ENCODE measurements at places on chromosomes 2 and 18.

GRCh38 chr2:7154656-7155055 is 237.4 kb downstream of the RNF144A start:
- DNase-seq = no peak

DNA sequence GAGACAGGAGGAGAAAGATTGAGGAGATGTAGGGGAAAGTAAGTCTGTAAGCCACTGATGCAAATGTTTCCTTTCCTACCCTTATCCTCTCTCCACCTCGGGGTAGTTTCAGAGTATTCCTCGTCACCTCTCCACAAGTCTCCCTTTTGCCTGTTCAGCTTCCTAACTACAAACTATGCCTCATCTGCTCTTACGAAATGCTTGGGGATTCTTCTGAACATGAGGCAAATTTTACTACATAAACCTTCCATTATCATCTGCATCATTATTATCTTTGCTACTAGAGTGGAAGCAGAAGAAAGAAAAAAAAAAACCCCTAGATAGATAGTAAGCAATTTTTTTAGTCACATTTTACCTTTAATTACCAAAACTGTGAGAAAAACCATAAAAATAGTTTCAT is 43.1 kb upstream of the CWC22 start:
- no peak for DNase-seq

DNA sequence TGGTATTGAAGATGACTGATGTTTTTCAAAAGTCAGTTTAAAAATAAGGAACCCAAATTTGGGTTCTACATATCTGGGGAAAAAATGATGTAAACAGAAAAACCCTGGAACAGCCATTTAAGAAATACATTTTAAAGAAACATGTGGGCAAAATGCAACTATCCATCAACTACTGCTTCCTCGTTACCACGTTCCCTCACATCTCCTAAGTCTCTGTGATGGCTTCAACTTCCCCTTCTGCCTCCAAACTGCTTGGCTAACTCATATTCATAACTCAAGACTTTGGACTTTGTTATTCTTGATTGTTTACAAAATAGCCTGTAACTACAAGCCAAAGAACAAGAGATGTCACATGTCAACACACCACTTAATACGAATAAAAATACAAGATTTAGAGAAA is 116.3 kb downstream of the DYM start:
- DNase-seq = no peak

- DNase-seq = no peak
These were observed 24.2 kb upstream of the EFEMP1 start for GRCh38 chr2:55947752-55948151.

GRCh38 chr18:26406854-26407517 is 141.4 kb downstream of the KCTD1 start:
- no peak for DNase-seq

DNA sequence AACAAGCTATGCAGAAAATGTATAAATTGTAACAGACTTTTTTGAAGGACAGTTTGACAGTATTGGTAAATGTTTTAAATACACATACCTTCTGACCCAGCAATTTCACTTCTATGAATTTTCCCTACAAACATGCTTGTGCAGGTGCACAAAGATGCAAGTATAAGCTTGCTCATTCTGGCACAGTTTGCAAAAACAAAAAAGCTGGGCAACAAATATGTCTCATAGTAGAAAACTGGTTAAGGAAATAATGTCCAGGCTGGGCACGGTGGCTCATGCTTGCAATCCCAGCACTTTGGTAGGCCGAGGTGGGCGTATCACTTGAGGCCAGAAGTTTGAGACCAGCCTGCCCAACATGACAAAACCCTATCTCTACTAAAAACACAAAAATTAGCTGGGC is 96.9 kb upstream of the NEDD4L start:
- no peak for DNase-seq

DNA sequence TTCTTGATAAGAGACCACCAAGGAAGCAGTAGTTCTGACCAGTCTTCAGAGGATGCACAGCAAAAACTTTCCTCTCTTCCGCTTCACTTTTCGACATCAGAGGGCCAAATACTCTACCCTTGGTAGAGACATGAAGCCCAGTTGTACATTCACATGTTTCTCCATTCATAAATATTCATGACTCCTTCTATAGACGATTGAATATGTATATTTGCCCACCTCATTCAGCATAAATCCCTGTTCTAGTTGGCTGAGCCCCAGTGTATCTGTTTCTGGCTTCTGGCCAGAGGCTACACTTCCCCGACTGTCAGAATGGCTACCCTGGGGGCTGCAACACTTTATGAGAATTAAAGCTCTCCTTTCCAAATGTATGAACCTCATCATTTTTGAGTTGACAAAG is 258.5 kb downstream of the ASXL3 start:
- no peak for DNase-seq

DNA sequence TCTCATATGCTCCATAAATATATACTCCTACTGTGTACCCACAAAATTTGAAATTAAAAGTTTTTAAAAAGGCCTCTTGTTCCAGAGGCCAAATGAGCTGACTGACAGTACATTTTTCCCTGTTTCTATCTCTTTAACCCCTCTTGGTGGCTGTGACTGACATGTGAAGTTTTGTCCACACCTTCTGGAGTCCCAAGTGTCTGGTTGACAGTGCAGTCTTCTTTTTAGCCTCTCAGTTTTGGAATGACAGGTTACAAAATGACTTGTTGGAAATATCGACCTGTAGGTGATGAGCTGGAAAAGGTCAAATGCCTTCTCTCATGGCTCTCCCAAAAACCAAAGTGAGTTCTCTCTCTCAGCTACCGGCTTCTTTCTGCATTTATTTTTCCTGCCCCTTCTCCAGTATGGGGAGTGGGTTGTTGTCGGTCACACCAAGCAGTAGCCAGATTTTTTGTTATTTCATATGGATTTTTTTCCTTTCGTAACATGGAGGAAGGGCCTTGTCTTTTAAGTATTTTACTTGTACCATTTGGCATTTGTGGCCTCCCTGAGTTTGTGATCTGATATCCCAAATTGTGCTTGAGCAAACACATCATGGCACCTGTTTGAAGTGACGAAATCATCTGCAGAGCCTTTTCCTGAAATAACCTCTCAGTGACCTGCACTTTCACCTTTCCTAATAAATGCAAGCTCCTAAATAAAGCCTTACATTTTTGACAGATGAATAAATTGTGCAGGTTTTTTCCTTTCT is 143.9 kb downstream of the ESCO1 start:
- DNase-seq = no peak

DNA sequence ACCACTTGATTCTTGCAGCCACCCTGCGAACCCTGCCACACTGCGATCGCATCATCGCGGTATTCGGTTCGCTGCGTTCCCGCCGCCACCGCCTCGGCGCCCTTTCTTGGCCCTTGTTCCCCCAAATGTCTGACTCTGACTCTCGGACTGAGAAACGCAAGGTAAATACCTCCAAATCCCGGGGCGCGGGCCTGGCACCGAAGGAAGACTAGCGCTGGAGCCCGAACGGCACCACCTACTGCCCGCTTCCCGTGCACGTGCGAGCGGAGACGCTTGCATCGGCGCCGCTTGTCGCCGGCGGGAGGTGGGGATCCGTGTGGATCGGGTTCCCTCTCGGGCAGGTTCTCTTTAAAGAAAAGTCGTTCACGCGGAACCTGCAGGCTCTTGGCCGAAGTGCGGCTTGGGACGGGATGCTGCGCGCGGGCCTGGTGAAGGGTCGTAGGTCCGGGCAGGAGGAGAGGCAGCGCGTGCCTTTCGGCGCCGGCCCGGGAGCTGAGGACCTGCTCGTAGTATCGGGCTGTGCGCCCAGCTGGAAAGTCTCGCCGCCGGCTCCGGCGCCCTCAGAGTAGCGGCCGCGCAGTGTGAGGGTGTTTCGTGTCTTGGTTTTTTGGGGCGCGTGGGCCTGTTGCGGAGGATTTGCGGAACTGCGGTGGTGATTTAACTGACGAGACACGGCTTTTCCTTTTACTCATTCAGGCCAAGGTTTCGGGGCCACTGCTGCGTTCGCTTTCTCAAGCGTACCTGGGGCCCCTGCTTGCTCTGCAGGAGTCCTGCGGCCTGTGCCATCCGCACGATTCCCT is 514 bp downstream of the BCL2L11 start:
- no peak for DNase-seq

GRCh38 chr2:220296174-220296573 is 668.7 kb downstream of the SLC4A3 start:
- no peak for DNase-seq

- DNase-seq = no peak
These were observed 9.5 kb downstream of the KCNK3 start for GRCh38 chr2:26702025-26702424.

- no peak for DNase-seq
These were observed 468.4 kb downstream of the SUCLG1 start for GRCh38 chr2:83990636-83991035.

- peak; percentile 11 for DNase-seq
These were observed 185.3 kb downstream of the NYAP2 start for GRCh38 chr2:225584796-225585195.

DNA sequence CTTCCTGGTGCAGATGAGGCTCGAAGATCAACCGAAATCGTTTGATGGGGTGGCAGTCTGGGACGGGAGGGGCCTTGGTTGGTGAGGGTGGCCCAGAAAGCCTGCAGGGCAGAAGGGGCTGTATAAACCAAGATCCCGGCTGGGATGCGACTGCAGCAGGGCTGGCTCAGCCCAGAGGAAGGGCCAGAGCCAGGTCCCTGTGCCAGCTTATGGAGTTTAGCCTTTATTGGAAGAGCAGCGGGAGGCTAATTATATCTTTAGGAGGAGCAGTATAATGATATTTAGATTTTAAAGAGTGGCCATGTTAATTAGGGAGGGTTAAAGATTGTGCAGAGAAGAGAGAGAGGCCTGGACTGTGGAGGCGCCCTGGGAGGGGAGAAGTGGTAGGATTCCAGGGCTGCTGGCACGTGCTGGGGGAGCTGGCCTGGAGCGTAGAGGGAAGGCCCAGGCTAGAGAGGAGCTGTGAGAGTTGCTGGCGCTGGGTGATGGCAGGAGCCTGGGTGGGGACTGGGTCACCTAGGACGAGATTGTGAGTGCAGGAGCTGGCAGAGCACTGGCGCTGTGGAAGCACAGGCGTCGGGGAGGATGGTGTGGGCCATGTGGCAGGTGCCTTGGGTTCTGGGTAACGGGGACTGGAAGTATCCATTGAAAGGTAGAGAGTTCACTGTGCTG is 25.1 kb downstream of the TRAF3IP1 start:
- no peak for DNase-seq

GRCh38 chr2:110732422-110733413 is at the start of gene ACOXL:
Gene ACOXL, plus strand, starts transcription at chr2:110732573. Its CDS starts 35,817 bp downstream, at chr2:110768390.
- DNase-seq = no peak

DNA sequence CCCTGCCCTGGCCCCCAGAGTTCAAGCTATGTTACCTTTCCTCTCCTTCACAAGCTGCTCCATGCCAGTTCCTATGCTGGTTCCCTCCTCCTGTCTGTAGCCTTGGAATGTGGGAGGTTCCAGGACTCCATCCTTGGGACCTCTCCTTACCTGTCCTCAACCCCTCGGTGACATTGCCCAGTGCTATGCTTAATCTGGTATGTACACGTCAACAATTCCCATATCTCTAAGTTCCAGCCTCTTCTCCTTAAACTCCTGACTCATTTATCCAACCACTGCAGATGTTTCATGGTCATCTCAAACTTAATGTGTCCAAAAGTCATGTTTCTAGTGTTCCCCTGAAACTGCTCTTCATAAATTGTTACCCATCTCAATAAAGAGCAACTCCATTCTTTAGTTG is 160.8 kb downstream of the TNS1 start:
- DNase-seq = no peak

DNA sequence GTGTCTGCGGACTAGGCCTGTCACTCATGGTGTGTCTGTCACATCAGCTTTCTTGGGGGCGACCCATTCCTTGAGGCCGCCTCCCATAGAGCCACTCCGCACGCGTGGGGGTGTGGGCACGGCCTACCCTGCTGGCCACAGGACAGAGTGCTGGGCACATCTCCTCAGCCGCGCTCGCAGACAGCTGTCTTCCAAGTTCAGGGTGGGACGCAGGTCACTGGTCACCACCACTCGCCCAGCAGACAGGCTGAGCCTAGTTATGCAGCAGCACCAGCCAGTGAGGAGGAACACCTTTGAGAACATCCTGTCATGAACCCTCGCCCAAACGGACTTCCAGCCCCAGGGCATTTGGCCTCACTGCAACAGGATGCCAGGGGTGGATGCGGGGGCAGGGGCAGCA is 30.8 kb upstream of the BIN1 start:
- no peak for DNase-seq

Measured in NCI-H446 treated with DMSO at 0.1 percent for 48 hours (cell line).